ENCODE measurements at places on chromosomes 4 and X. TPM values are rescaled to one million over a fixed set of nuclear protein-coding genes. Genes with fewer than 3 reads are reported as not detected.

DNA sequence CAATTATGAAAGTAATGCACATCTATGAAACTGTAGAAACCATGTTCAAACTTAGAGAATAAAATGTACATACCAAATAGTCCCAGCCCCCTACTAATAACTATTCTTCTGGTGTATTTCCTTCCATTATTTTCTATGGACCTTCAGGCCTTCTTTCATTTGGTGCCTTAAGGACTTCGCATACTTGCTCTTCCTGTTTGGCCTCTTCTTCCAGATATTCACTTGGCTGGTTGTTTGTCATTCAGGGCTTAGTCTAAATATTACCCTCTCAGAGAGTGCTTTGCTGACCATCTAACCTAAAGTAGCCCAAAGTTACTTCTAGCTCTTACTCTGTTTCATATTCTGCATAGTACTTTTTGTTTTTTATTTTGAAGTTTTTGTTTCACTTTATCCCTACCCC, 70.3 kb upstream of the ARMCX2 start:
- H3K4me1 ChIP-seq: no peaks in the 10 kb centered on the region
- H3K27me3 ChIP-seq: no peaks in the 10 kb centered on the region
- no peak overlapping the region for H3K27ac ChIP-seq
- no peak overlapping the region for H3K4me3 ChIP-seq

GRCh38 chrX:63012574-63012973, 338.6 kb downstream of the SPIN4 start:
- no peak for DNase-seq
- H3K36me3 ChIP-seq: no peaks in the 10 kb centered on the region
- H3K27me3 ChIP-seq: no peaks in the 10 kb centered on the region
- no peak overlapping the region for H3K4me3 ChIP-seq
- no peak overlapping the region for H3K27ac ChIP-seq

DNA sequence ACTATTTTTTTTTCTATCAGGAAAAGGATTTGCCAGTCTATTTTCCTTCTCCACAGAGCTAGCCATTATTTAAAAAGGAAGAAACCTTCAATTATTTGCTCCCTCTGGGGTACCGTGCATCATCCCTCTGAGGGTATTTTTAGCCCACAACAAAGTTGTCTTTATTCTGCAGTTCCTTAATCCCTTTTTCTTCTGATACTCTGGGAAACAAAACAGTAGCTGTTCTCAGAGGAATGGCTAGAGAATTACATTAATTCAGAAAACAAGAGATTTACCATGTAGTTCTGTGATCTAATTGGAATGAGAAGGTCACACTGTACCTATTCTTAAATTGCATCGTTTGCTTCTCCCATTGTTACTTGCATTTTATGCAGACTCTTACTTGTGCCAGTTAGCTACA, 1056.7 kb downstream of the STIM2 start:
- no peaks in the 10 kb centered on the region for H3K27me3 ChIP-seq
- no peak overlapping the region for H3K27ac ChIP-seq
- H3K4me3 ChIP-seq: no peak overlapping the region
- no peaks in the 10 kb centered on the region for H3K4me1 ChIP-seq

DNA sequence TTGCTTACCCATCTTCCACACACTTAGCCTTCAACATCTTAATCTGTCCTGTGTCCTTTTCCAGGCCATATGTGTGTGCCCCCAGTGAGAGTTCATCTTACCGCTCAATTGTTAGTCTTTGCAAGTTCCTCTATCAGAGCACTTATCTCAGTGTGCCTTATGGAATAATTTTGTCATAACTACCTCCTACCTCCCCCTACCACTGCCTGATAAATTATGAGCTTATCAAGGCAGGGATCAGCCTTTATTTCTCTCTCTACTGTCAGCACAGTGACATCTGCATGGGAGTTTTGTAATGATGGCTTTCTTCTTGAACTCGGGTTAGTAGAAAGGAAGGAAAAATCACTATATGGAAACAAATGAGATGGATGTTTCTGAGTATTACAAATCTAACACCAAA, 53.2 kb downstream of the MTM1 start:
- H3K27me3 ChIP-seq: no peaks in the 10 kb centered on the region
- H3K36me3 ChIP-seq: no peaks in the 10 kb centered on the region
- DNase-seq: no peak

GRCh38 chr4:62627671-62628070, 1427.5 kb downstream of the ADGRL3 start:
- H3K27ac ChIP-seq: no peak overlapping the region
- no peaks in the 10 kb centered on the region for H3K36me3 ChIP-seq
- H3K27me3 ChIP-seq: no peaks in the 10 kb centered on the region
- H3K4me1 ChIP-seq: no peaks in the 10 kb centered on the region

The DMD gene
- 183 TPM for total RNA-seq

- peak; percentile 63 for DNase-seq
- H3K4me3 ChIP-seq: peak within 1 kb of the TSS; percentile 9
- no peak within 1 kb of the TSS for H3K27ac ChIP-seq
- no peaks in the 10 kb centered on the region for H3K27me3 ChIP-seq
Measured at GRCh38 chrX:13816643-13817627, at the start of gene GPM6B. Gene GPM6B (minus strand): TSS chrX:13817093. CDS start chrX:13816904, 189 bp downstream.

GRCh38 chrX:20218836-20219505, 47.7 kb downstream of the RPS6KA3 start:
- no peaks in the 10 kb centered on the region for H3K4me1 ChIP-seq
- H3K36me3 ChIP-seq: no peaks in the 10 kb centered on the region
- H3K27ac ChIP-seq: peak overlapping the region; percentile 32
- no peaks in the 10 kb centered on the region for H3K27me3 ChIP-seq
- H3K4me3 ChIP-seq: no peak overlapping the region
- peak; percentile 65 for DNase-seq

The FAM241A gene
- 2.8 TPM for total RNA-seq

GRCh38 chrX:63922221-63922620, 137.2 kb upstream of the ARHGEF9 start:
- H3K27me3 ChIP-seq: no peaks in the 10 kb centered on the region
- H3K27ac ChIP-seq: peak overlapping the region; percentile 5
- no peak for DNase-seq
- no peak overlapping the region for H3K4me3 ChIP-seq

The ELF4 gene
- total RNA-seq: 7.8 TPM

DNA sequence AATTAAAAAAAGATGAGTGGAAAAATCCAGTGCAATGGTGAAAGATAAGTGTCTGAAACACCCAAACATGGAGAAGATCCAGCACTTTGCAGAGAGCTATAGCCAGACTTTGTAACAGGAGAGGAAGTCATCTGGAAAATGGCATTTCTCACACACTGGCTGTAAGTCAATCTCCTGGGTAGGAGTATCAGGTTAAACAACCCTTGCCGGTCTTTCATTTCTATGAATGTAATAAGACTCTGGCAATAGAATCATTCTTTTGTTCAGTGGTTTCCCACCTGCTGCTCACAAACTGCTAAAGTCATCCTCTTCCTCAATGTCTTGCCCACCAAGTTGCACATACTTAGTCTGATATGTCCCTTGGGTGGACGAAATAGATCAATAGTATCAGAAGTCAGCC, 94.0 kb upstream of the ATP8A1 start:
- H3K27ac ChIP-seq: no peak overlapping the region
- no peaks in the 10 kb centered on the region for H3K36me3 ChIP-seq
- no peaks in the 10 kb centered on the region for H3K4me1 ChIP-seq
- no peaks in the 10 kb centered on the region for H3K27me3 ChIP-seq

The CENPVL3 gene
- total RNA-seq: not detected

Data from sigmoid colon (tissue), 7 donors.